Fibroblast of mammary gland (primary cell): ENCODE measurements at places on chromosomes 11 and 22.
A peak's percentile ranks its signal among the peaks of the same experiment; 100 is the strongest.

- DNase-seq = no peak
Observed at GRCh38 chr11:62267576-62267975, 2.4 kb upstream of the SCGB2A2 start.

GRCh38 chr11:99148352-99148751, 127.6 kb downstream of the CNTN5 start:
- DNase-seq = no peak

DNA sequence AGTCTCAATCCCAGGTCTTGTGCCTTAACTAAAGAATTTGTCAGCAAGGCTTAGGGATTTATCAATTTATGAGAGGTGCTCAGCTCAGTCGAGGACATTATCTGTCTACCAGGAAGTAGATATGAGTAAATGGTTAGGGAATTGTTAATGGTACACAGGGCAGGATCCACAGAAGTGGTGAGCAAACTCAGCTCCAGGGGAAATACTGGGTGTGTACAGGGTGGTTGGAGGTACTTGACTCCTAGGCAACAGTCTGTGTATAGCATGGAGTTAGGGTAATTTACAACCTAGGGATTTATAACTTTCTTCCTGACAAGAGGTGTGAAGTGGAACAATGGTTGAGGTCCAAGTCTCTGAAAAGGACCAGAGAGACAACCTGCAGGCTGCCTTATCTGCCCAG, 123.4 kb upstream of the OR9Q1 start:
- no peak for DNase-seq

GRCh38 chr11:129790106-129790505, 25.5 kb upstream of the TMEM45B start:
- no peak for DNase-seq

DNA sequence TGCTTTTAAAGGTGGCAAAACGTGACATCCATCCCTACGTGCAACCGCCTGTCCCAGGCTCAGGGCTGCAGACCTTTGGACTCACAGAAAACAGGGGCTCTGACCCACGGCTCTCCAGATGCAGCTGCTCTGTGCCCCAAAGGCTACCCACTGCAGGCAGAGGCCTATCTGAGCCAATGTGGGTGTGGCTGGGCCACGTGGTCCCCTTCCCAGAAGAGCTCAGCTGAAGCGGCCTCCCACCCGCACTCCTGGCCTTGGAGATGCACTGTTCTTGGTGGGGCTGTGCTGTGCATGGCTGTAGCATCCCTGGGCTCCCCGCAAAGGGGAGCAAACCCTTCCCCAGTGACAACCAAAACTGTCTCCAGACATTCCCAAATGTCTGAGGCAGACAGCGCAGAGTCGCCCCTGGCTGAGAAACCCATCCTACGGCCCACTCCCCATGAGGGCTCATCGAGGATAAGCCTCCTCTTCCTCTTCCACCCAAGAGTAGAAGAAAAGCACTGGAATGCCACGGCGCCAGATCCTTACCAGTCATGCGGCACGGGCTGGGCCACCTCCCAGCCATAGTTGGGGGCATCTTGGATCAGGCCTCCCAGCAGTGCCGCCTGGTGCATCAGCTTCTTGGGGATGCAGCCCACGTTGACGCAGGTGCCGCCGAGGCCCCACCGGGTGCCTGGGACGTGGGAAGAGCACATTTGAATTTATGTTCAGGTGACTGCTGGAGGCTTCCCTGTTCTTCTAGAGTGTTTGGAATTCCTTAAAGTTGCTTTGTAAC, 23.1 kb upstream of the COMT start:
- DNase-seq = no peak

DNA sequence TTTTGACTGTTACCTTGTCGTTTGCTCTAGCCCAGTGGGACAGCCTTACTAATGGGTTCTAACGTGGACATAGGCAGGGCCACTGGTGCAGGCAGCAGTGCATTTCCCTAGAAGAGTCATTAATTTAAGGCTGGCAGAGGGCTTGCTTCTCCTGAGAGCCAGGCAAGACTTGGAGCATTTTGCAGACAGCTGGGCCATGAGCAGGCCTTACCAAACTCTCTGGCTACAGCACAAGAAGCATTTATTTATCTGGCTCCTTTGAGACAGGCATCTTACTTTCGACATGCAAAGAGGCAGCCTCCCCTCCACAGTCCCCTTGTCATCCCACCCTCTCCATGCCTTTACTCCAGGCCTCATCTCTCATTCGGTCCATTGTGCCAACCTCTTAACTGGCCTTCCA, 139.9 kb downstream of the CSNK2A3 start:
- DNase-seq = no peak

GRCh38 chr11:68340784-68341556, 28.6 kb downstream of the LRP5 start:
- peak; percentile 66 for DNase-seq

- DNase-seq = no peak
Observed at GRCh38 chr11:109964487-109964886, 128.7 kb upstream of the ZC3H12C start.

GRCh38 chr11:117527271-117527670, 199.6 kb downstream of the CEP164 start:
- DNase-seq = no peak

- no peak for DNase-seq
Observed at GRCh38 chr11:77146261-77147035, 18.4 kb downstream of the MYO7A start.

DNA sequence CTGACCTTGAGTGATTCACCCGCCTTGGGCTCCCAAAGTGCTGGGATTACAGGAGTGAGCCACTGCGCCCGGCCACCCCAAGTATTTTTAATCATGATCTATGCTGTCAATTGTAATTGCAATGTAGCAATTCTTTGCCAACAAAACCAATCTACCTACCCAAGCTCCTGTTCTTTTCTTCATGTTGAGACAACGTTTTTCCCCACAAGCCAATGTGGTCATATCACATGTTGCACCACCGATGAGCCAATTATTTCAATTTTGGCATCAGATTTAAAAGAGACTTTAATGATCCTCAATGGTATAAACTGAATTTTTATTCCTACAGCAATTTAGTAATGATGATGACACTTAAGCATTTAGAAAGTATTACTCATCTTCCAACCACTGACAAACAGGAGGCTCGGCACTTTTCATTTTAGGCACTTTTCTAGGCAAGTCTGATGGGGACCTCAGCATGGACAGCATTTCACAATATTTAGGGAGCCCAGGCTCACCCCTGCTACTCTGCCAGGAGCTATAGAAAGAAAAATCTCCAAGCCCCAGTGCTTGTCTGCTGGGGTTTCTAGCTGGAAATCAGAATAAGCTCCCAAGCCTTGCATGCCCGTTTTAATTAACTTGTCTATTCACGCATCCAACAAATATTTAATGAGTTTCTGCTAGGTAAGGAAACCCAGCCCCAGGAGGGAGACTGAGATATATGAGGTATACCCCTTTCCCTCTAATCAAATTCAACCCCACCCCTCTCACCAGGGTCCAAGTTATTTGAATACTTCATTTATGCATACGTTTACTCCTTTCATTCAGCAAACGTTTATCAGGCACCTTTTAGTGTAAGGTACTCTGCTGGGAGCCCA, 291.4 kb downstream of the ST3GAL4 start:
- peak; percentile 74 for DNase-seq

GRCh38 chr22:30969532-30970355, 679 bp downstream of the TUG1 start:
- DNase-seq = peak; percentile 44

GRCh38 chr11:68893282-68893681, 10.3 kb downstream of the MRPL21 start:
- no peak for DNase-seq

DNA sequence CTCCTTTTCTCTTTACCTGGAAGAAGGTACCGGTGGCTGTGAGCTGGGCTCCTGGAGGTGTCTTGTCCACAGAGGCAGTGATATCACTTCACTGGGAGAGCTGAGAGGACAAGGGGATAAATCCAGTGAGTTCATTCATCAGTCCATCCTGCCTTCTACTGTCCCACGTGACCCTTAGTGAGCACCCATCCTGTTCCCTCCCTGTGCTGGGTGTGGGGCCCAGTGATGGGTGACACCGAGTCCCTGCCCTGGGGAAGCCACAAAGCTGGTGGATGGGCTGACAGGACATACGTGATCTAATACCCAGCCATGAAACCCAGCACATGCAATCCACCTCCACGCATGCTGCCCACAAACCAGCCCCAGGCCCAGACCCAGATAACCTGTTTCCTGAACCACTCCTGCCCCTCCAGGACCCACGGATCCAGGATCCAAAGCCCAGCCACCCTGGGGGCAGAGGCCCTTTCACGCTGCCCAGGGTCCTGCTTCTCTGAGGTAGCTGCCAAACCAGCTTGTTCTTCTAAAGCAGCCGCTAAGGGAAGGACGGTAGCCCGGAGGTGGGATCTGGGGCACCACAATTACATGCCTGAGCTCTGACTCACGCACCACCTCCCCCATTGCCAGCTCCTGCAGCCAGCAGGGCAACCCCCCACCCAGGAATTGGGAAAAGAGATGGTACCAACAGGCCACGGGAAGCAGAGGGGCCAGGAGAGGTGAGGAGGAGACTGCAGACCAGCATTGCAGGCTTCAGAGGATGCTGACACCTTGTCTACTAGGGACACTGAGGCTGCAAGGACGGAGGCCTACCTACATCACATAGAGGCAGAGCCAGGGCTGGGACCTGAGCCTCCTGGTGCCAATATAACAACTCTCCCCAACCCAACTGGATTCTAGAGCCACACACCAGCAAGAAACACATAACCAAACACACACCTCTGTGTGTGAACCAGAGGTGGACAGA, 35.2 kb downstream of the GDPD5 start:
- DNase-seq = no peak

DNA sequence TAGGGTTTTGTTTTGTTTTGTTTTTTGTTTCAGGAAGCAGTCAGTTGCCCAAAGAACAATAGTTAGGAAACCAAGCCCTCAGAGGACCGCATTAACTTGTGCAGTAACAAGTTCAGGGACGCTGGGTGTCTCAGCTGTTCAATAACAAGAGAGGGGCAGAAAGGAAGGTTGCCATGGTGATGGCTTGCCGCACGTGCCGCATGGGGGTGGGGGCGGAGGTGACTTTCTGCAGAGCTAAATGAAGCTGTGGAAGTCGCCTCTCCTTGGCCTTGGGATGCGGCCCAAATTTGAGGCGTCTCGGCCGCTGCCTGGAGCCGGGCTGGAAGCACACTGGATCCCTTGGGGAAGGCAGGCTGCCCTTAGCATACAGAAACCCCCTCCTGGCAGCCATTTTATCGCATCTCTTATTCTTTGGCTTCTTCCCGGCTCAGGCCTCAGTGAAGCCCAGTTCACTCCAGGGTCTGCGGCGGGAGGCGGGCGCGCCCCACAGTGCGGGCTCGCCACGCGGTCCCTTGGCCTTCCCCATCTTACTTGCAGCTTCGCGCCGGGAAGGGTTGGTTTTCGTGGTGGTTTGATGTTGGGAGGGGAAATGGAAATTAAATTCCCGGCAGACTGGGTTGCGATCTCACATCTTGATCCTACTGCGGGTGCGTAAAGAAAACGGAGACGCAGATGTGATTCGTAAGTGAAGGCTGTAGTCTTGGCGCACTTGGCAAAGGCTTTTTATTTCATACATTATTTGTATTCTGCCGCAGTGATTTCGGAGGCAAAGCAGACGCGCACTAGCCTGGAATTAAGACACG, 94.3 kb downstream of the SLC17A6 start:
- DNase-seq = peak; percentile 10

GRCh38 chr11:106468086-106468485, 390.6 kb downstream of the AASDHPPT start:
- peak; percentile 66 for DNase-seq

- no peak for DNase-seq
Observed at GRCh38 chr11:61476371-61476770, 32.2 kb upstream of the LRRC10B start.

GRCh38 chr11:111961389-111962300, 24.5 kb downstream of the DIXDC1 start:
- no peak for DNase-seq

DNA sequence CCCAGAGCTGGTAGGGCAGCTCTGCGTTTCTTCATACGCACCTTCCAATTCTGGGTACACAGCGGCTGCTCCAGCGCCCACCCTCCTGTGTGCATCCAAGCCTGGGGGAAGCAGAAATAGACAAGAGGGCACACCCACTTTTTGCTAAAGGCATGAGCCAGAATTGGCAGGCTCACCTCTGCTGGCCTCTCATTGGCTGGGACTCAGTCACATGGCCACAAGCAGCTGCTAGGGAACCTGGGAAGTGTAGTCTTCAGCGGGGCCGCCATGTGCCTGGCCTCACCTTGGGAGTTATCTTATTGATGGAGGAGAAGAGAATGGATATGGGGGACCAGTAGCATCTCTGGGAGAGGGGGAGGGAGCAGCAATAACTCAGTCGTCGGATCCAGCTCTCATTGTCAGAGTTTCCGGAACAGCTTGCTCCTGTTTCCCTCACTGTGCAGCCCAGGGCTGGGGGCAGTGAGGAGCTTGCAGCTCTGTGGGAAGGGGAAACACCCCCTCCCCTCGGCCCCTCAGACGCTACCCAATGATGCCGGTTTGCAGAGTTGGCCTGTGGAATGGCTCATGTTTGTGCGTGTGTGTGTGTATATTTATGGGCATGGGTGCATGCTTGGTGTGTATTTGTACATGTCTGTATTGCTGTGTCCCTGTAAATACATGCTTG, 11.8 kb upstream of the MIEF1 start:
- DNase-seq = peak; percentile 75

DNA sequence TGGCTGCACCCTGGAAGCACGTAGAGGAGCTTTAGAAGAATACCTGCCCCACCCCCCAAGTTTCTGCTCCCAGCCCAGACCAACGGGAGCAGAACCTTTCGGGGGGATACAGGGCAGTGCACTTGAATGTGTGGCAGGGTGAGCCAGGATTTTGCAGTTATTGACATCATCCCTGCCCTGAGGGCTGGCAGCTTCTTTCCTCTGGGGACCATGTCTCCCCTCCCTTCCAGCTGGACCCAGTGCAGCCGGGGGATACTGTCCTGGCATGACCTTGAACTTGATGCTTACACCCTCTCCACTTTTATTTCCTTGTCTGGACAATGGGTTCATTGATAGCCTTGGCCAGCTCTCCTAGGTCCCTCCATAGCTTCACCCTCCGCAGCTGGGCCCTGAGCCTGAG, 4.1 kb upstream of the CABP7 start:
- DNase-seq = no peak

- no peak for DNase-seq
Observed at GRCh38 chr22:29650370-29650769, 46.9 kb downstream of the NF2 start.

GRCh38 chr11:57467508-57468157, 7.3 kb downstream of the RTN4RL2 start:
- DNase-seq = no peak

GRCh38 chr11:10808235-10808552, 532 bp downstream of the EIF4G2 start:
- DNase-seq = no peak

- DNase-seq = no peak
Observed at GRCh38 chr22:37749226-37749625, 52.4 kb downstream of the TRIOBP start.
